HS-5 (cell line): ENCODE measurements at places on chromosomes 3 and 15.

- no peak for DNase-seq
Measured at GRCh38 chr3:32956750-32957570, 5.5 kb downstream of the CCR4 start.

- no peak for DNase-seq
Measured at GRCh38 chr3:108818404-108818803, 4.2 kb upstream of the TRAT1 start.

GRCh38 chr15:41968701-41969100 lies 3.7 kb downstream of the EHD4 start:
- no peak for DNase-seq

- DNase-seq = no peak
Measured at GRCh38 chr3:123546133-123546755, 38.6 kb downstream of the HACD2 start.

DNA sequence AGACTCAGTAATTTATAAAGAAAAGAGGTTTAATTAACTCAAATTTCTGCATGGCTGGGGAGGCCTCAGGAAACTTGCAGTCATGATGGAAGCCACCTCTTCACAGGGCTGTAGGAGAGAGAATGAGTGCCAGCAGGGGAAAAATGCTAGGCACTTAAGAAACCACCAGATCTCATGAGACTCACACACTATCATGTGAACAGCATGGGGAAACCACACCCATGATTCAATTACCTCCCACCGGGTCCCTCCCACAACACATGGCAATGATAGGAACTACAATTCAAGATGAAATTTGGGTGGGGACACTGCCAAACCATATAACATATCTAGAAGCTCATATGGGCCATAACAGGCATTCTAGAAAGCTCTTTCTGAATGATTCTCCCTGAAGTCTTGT lies 190.3 kb downstream of the WNT5A start:
- no peak for DNase-seq

DNA sequence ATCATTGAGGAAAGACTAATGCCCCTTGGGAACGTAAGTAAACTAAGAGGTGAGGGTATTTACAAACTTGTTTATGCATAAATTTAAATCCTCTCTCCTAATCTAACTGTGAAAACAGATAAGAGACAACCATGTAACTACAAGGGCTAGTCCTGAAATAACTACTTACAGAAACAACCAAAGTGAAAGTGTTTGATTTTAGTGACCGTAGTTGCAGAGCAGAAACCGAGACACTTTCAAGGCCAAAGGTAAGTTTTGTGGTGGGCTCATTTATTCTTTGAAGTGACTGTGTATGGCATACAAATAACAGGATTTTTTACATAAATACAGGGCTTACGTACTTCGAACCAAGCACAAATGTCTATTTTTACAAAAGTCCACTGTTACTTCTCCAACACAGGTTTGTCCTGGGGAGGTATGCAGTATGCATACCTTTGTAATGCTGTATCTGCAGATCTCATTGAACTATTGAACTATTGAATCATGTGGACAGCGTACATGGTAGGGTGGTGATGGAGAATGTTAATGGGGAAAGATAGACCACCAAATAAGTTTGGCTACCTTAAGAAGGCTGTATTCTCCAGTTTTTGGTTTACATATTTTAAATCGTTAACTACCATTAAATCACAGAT lies 99.6 kb upstream of the RBMS3 start:
- no peak for DNase-seq

DNA sequence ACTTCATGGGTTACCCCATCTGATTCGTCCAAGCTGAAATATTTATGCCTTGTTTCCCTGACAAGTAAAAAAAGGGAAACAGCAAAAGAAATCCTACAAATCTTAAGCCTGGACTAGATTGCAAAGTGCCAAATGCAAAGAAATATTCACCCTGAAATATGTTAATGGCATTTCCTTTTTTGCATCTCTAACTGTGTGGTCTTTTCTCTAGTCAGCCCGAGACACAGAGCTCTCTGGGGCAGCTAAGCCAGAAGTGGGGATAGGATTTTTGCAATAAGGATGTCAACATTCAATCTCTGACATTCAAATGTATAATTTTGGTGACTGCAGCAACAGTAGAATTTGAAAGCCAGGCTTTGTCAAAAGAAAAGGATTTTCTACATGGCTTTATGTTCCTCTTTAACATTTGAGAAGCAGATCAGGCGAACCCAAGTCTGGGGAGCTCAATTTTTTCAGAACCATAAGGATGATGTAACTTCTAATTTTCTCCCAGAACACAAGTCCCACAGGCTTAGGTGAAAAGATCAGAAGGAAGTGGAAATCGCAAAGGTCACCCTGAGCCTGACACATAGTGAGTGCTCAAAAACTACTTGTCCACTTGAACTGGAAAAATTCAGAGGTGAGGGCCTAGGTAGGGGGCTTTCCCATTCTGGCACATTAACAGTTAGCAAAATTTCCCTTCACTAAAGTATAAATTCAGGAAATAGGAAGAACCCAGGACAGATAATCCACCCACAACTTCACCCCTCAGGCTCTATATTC lies 28.2 kb upstream of the KCNMB3 start:
- no peak for DNase-seq

GRCh38 chr15:28897861-28898585 lies 12.2 kb downstream of the APBA2 start:
- no peak for DNase-seq

GRCh38 chr3:60307562-60308199 lies 943.6 kb downstream of the FHIT start:
- no peak for DNase-seq
